Transverse colon (tissue), 4 donors: ENCODE measurements at places on chromosomes 6 and 20.

DNA sequence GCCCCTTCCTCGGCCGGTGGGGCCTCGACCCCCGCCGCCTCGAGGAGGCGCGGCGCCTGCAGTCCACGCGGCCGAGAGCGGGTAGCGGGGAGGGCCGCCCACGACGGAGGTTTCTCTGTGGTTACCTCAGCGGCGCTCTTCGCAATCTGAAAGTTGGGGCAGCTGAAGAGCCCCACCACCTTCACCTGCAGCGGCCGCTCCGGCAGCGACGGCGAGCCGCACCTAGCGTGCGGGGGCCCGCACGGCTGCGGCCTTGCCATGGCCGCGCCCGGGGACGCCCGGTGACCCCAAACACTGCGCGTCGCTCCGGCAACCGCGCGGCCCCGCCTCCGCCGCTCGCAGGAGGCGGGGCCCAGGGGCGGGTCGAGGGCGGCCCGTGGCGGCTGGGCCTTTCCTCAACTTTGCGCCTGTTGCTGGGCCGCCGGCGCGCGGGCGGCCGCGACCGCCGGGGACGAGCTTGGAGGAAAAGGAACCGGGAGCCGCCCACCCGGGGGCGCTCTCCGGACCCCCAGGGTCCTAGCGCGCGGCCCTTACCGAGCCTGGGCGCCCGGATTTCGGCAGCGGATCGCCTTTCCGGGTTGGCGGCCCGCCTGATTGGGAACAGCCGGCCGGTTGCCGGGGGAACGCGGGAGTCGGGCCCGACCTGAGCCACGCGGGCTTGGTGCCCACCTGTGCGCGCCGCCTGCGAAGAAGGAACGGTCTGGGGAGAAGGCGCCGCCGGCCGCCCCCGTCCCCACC is at the start of the genes PPIL6 and SMPD2:
PPIL6 (minus strand) TSS at position 298 of the 738 bp plus-strand sequence; CDS start at position 260, 38 bp downstream.
SMPD2 (plus strand) TSS at position 394 of the 738 bp plus-strand sequence. CDS start 398 bp downstream, outside the sequence.
- no peaks in the 10 kb centered on the region for H3K27me3 ChIP-seq
- peak within 1 kb of the TSS; percentile 90 for H3K27ac ChIP-seq
- peak; percentile 90 for DNase-seq
- H3K36me3 ChIP-seq = no peaks in the 10 kb centered on the region
- H3K4me3 ChIP-seq = peak within 1 kb of the TSS; percentile 77

- H3K27ac ChIP-seq = no peak overlapping the region
- H3K36me3 ChIP-seq = no peaks in the 10 kb centered on the region
- H3K4me1 ChIP-seq = no peaks in the 10 kb centered on the region
- no peak overlapping the region for H3K4me3 ChIP-seq
- H3K27me3 ChIP-seq = no peaks in the 10 kb centered on the region
Observed at GRCh38 chr6:22392711-22393110, 95.9 kb upstream of the PRL start.

DNA sequence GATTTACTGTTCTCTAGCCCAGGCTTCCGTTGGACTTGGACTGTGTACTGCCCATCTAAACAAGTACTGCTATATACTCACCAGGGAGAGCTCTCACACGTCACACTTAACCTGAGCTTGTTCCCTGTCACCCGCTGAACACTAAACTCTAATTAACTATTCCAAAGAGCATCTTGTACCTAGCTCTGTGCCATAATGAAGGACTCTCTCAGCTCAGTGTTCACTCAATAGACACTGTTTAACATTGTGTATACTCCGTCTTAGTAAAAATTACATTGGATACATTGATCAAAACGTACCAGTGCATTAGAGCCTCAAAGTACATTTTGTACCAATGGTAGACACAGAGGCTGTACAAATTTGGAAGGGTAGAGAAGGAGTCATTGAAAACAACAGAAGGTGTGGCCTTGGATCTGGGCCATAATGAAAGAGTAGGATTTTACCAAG is 55.4 kb upstream of the EPHA7 start:
- H3K4me1 ChIP-seq = no peaks in the 10 kb centered on the region
- peak overlapping the region; percentile 81 for H3K27ac ChIP-seq
- DNase-seq = peak; percentile 59
- H3K4me3 ChIP-seq = no peak overlapping the region

GRCh38 chr20:13671512-13671911 is 32.8 kb upstream of the TASP1 start:
- H3K4me3 ChIP-seq = no peak overlapping the region
- no peak overlapping the region for H3K27ac ChIP-seq
- H3K36me3 ChIP-seq = no peaks in the 10 kb centered on the region

DNA sequence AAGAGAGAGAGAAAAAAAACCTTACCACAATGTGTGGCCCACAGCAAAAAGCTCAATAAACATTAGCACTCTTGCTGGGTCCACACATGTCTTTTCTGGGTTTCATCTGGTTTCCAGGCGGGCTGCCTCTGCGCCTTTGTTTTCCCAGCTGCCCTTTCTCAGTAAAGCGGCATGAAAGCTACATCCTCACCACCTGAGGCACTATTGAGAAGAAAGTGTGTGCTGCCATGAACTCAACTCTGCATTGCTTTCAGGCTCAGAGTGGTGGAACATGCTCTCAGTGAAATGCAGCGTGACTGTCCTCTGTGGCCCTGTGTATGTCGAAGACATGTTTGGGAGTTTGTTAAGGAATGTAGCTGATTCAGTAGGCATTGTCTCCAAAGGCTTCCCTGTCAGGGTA is 102.3 kb downstream of the LYRM2 start:
- no peak for DNase-seq
- no peak overlapping the region for H3K27ac ChIP-seq
- no peak overlapping the region for H3K4me3 ChIP-seq
- no peaks in the 10 kb centered on the region for H3K27me3 ChIP-seq
- no peaks in the 10 kb centered on the region for H3K36me3 ChIP-seq

DNA sequence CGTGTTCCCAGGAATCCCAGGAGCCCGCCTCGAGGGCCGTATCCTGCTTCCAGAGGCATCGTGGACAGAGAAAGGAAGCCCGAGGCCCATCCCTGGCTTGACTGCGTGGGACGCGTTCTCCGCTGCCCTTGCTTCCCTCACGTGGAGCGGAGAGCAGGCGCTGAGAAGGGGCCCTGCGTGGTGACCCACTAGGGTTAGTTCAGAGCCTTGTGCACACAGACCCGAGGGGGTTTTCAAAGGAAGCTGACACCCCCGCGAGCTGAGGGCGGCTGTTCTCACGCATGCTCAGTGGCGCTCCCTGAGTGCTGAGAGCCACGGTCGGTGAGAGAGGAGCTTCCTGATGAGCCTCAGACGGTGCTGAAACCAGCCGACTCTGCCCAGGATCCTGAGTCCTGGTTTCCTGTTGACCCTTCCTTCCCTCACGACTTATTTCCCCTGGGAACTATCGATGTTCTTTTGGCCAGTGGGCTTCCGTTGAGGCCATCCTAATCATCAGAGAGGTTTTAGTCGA is 28.9 kb upstream of the CCR6 start:
- DNase-seq = peak; percentile 62
- H3K27me3 ChIP-seq = no peaks in the 10 kb centered on the region
- H3K27ac ChIP-seq = peak overlapping the region; percentile 47
- H3K4me3 ChIP-seq = peak overlapping the region; percentile 34
- no peaks in the 10 kb centered on the region for H3K4me1 ChIP-seq
